HS-27A (cell line): ENCODE measurements at places on chromosomes 6 and 20.

DNA sequence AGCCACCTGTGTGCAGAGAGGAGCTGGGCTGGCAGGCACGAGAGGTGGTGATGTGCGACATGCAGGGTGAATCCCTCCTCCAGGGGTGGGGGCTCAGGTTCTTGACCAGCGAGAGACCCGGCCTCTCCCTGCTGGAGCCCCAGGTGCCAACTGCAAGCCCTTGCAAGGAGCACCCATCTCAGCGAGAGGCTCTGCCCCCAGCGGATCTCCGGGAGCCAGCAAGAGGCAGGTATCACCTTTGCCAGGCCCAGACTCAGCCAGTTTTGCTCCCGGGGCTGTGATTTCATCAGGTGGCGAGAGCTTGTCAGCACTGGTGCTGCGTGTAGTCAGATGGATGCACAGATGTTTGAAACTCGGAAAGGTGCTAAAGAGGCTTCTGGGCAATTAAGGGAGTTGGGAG lies 87.7 kb downstream of the TFAP2C start:
- DNase-seq: no peak

DNA sequence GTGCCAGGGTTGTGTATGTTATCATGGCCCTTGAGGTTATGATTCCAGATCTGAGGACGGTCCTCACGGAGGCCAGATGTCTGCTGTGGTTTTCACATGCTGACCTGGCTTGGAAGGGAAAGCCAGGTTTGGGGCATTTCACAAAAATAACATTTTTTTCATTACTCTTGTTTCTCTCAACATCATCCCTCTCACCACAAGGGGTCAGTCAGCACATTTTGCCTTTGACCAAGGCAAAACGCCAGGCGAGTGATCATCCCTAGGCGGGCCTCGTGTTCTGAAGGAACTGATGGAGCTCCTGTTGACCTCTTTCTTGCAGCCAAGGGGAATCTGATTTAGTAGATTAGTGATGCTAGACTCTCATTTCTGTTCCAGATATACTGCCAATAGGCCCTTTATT lies 133.5 kb downstream of the TBC1D7 start:
- peak; percentile 31 for DNase-seq

DNA sequence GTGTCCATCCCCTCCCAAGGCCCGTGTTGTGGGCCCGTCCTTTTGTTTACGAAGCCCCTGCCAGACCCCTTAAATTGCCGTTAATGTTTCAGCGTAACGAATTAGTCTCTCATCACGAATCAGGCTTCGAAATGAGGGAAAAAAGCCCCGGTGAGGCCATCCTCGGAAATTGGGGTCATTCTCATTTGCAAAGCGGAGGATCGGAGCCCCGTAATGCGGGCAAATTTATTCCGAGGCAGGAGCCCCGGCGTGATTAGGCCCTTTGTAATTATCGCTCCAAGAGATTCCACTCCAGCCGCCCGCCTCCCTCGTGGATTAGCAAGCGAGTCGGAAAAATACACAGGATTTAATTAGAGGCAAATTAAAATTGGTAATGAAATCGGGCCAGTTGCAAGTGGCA lies 44.9 kb upstream of the MDFI start:
- DNase-seq: no peak

- DNase-seq: no peak
Observed at GRCh38 chr6:106125925-106126435, 39.8 kb downstream of the PRDM1 start.

DNA sequence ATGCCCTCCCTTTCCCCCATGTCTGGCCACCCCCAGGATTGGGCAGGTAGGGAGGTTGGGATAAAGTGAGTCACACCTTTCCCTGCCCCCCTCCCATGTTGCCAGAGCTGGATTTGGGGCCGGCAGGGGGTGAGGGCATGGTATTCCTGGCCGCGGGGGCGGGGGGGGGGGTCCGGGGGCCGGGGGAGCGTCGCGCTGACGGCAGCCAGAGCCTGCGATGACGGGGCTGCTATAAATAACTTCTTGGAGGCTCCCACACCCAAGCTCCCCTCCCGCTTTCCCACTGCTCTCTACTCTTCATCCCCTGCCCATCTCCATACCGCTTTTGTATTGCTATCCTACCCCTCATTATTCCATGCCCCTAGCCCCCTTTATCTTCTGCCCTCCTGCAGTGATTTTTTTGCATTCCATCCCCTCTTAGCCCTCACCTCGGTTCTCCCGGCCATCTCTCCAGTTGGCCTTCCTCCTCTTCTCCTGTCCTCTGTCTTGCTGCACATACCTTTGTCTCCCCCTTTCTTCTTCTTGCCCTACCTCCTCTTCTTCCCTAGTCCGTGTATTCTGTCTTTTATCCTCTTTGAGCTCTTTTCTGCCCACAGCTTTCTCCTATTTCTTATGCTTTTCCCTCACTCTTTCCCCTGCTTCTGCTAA lies 13.8 kb downstream of the SYNGAP1 start:
- no peak for DNase-seq

- DNase-seq: no peak
Observed at GRCh38 chr6:134819863-134820800, 129.8 kb downstream of the ALDH8A1 start.

DNA sequence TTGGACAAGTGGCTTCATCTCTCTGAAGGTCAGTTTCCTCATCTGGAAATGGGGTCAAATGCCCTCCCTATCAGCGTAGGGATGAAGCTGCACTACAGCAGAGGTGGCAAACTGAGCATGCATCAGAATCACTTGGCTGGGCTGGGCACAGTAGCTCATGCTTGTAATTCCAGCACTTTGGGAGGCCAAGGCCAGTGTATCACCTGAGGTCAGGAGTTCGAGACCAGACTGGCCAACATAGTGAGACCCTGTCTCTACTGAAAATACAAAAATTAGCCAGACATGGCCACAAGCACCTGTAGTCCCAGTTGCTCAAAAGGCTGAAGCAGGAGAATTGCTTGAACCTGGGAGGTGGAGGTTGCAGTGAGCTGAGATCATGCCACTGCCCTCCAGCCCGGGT lies 6.7 kb upstream of the MMP9 start:
- no peak for DNase-seq

- no peak for DNase-seq
Observed at GRCh38 chr20:62800314-62801259, 4.0 kb upstream of the OGFR start.

DNA sequence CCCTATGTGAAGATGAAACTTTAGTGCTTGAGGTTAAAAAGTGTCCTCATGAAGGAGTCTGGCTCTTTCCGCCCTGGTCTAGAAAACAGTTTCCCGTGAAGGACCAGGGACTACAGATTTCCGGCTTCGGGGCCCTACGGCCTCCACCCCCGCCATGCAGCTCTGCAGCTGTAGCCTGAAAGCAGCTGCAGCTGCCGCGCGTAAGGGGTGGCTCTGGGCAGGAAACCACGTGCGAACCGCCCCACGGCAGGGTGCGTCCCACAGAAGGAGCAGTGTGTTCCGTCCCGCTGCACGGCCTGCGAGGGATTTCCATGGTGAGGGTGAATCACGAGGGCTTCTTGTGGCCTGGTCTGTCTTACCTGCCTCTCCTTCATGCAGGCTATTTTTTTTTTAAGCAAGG lies 117.0 kb downstream of the ERMARD start:
- DNase-seq: no peak

DNA sequence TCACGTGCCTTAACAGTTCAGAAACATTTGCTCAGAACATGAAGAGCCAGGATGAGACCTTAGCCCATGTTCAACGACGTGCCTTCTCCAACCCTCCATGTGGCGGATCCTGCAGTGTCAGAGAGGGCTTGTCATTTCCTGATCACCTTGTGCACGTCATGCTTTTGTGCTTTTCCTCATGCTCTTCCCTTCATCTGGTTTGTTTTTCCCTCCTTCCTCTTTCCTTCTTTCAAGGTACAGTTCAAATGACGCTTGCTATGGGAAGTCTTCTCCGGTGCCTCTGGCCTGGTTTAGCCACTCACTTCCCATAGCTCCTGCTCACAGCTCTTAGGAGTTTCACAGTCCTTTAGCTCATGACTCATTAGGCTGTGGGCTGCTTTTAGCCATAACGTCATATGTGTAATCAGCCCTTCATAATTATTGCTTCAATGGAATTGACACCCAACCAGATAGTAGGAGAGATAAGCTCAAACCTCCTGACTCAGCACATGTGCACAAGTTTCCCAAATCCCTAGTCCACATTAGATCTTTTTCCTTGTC lies 102.7 kb upstream of the CNKSR3 start:
- no peak for DNase-seq

DNA sequence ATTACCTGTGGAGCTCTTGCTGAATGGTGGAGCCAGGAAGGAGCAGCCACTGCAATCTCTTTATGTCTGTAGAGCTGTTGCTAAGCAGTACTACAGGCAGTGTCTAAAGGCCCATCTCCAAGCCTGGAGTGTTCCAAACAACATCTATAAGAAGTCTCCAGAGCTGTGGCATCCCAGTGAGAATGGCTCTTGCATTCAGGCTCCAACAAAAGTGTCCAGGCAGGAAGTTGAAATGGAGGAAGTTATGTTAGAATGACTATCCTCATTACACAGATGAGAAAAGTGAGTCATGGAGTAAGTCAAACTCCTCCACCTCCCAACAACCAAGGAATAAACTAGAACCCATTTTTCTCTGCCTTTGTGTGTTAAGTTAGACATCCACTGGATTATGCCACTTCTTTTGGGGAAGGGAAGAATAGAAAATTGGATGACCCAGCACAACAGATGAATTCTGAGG lies 288.5 kb upstream of the STXBP5 start:
- DNase-seq: peak; percentile 49

DNA sequence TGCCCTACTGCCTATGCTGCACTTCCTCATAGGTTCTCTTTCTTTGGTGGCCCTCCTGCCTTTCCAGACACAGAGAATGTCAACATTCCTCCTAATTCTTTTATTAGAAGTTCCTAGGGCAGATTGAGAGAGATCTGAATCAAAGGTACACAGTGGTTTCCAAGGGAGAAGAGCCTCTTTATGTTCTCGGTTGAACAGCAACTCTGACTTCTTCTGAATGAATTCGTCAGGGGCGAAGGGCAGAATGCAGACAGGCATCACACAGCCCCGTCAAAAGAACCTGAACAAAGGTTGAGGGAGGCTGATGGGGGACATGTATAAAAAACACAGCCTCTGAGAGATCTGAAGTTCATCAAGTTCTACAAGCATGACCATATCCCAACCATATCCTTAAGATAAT lies 68.1 kb upstream of the DTNBP1 start:
- DNase-seq: no peak

DNA sequence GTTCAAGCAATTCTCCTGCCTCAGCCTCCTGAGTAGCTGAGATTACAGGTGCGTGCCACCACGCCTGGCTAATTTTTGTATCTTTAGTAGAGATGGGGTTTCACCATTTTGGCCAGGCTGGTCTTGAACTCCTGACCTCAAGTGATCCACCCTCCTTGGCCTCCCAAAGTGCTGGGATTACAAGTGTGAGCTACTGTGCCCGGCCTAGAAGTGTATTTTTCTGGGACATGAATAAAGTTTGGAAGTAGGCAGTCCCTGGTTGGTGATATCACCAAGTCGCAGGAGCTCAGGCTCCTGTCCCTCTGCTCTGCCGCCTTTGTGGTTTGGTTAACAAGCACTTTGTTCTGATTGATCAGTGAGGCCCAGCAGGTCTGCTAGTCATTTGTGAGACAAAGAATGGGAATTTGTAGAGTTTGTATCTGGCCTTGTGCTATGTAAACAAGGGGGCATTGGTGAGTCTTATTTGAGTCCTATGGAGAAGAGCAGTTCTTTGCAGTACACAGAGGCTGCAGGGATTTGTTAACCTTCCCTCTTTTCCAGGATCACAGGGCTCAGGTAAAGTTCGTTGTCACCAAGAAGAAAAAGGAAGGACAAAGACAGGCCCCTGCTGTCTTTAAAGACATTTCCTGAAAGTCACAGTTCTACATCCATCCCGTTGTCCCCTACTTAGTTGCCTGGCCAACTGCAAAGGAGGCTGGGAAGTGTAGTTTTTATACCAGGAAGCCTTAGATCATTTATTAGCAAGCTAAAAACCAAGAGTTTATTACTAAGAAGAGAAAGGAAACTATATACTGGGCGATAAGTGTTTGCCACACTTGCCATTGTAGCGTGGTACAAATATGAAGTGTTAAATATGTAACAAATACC lies 13.1 kb downstream of the MTHFD1L start:
- DNase-seq: no peak

GRCh38 chr6:6006006-6006427 lies 708 bp downstream of the NRN1 start:
- no peak for DNase-seq

DNA sequence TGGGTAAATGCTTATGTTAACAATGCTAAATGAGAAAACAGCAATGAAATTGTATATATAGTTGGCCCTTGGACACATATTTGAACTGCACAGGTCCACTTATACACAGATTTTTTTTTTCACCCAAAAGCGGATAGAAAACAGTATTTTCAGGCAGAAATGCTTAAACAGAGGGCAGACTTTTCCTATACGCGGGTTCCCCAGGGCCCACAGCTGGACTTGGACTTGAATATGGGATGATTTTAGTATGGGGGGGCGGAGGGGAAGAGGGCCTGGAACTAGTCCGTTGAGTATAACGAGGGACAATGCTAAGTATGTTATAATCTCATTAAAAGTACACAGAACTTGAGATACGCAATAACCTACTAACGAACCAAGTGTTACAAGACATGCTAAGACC lies 1.1 kb upstream of the PRSS35 start:
- no peak for DNase-seq

GRCh38 chr20:43999848-44000247 lies 85.2 kb downstream of the TOX2 start:
- no peak for DNase-seq

GRCh38 chr6:39909701-39910100 lies 24.6 kb downstream of the MOCS1 start:
- no peak for DNase-seq

GRCh38 chr6:74069089-74069581 lies 373.1 kb downstream of the CD109 start:
- DNase-seq: no peak

GRCh38 chr6:10453596-10453995 lies 38.7 kb upstream of the TFAP2A start:
- no peak for DNase-seq

DNA sequence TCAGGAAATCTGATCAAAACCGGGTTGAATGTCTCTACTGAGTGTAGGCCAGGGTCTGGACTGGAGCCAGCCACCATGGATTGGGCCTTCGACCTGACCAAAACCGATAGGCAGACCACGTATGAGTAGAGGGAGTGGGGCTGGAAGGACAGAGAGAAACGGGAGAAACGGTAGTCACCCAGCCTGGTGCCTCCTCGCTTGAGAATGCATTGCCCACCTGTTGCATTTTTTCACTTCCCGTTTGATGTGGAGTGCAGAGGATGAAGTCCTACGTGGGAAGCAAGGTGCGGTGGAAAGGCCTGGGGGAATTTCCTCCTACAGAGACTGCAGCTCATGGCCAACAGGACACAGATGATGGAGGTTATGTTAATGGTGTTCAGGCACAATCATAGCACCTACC lies 53.9 kb upstream of the ECI2 start:
- DNase-seq: no peak

DNA sequence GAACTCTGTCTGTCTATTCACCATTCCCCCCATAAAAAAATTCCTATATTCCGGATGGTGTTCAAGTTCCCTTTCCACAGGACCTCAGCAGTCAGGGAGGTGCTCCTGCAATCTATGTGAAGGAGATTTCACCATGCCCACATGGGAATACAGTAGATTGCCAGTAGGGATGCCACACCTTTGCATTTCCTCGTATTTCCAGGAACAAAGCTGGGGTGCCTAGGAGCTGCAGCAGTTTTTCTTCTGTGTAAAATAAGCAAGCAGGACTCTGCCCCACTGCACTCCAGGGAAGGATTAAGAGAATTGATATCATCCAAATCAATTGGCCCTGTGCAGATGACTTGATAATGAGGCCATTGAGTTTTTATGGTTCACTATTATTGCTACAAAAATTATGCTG lies 7.4 kb upstream of the KIF16B start:
- no peak for DNase-seq

GRCh38 chr6:11711984-11712711 lies 66.5 kb downstream of the ADTRP start:
- DNase-seq: no peak
